ENCODE measurements at places on chromosomes 3 and 15.

DNA sequence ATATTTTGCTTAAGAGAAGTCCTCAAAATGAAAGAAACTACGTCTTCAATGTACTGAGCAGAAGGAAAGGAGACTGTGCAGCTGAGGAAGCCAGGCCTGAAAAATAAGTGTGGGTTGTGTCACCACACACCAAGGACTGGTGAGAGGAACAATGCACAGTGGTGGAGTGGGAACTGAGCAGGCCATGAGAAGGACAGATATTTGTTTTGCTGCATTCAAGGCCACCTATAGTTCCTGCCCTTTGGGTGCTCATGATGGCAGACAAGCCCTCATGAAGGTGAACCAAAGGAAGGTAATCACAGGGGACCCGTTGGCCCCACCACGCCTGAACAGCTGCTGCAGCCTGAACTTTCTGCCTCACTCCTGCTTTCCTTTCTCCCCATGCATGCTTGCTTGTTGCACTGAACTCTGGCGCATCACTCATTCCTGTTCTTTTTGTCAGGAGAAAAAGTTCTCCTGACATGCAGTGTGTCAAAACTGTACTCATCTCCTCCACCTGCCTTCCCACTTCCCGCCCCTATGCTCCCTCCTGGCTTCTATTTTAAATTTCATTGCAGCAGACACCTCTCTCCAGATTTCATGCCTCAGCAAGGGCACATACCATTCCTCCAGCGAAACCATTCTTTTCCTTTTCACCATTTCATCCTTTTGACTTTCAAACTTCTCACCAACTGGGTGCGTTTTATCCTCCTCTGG lies 2.2 kb upstream of the RNF7 start:
- DNase-seq = no peak

DNA sequence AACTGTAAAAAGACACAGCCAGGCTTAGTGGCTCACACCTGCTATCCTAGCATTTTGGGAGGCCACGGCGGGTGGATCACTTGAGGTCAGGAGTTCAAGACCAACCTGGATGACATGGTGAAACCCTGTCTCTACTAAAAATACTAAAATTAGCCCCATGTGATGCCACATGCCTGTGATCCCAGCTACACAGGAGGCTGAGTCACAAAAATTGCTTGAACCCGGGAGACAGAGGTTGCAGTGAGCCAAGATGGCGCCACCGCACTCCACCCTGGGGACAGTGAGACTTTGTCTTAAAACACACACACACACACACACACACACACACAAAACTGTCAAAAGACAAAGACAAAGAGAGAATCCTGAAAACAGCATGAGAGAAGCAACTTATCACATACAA lies 18.0 kb downstream of the SPCS1 start:
- DNase-seq = no peak

GRCh38 chr3:158882445-158882844 lies 80.6 kb downstream of the MFSD1 start:
- DNase-seq = no peak

DNA sequence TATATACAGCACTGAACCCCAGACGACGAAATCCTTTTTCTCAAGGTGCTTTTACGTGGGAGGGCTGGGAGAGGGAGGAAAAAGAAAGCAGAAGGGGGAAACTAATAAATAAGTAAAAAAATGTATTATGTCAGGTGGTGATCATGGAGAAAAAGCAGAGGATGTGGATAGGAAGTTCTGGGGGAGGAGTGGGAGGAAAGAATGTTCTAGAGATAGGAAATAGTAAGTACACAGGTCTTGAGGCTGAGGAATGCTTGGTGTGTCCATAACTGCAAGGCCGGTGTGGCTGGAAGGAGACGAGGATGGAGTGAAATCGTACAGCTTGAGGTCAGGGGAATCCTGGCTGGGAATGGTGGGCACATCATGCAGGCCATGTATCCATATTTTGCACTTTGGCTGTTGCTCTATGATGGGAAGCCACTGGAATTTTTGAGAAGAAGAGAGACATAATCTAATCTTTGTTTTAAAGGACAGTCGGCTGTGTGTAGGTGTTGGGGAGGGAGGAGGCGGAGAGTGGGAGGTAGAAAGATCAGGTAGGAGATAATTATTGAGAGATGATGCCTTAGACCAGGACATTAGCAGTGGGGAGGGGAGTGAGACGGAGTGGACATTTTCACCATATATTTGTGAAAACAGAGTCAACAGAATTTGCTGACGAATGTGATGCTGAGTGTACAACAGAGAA lies 1.8 kb upstream of the UBE2E2 start:
- DNase-seq = no peak

DNA sequence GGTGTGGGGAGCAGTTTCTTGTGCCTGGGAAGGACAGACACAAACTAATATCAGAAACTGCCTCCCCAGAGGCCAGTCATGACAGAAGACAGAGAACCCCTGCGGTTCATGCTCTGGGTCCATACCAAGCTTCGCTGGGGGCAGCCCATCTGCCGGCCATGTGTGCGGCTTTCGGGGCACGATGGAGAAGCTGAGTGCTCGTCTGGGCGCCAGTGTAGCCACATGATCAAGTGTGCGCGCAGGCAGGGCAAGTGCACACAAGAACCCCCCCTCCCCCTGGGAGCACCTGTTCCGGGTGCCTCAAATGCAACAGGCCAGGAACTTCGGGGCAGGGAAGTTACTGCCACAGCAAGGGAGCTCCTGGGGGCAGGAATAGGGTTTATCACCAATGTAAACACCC lies 1.8 kb downstream of the ADAMTS17 start:
- no peak for DNase-seq

DNA sequence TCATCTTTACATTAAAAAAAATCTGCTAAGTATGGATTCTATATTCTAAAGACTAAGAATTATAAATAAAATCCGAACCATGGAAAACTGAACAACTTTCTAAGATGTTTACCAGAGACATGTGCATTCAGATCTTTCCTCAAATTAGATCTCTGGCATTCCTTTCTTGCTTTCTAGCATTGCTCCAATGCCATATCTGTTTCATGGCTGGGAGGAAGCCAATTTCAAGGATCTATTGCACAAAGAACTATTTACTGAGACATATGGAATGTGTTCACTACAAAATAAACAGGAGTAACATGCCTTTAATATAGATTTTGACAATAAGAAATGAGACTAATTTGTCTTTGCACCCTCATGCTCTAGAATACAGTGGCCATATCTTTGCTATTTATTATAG lies 45.1 kb upstream of the NANOGP8 start:
- no peak for DNase-seq

- no peak for DNase-seq
These were observed 2.4 kb downstream of the IGF2BP2 start for GRCh38 chr3:185822221-185823000.

DNA sequence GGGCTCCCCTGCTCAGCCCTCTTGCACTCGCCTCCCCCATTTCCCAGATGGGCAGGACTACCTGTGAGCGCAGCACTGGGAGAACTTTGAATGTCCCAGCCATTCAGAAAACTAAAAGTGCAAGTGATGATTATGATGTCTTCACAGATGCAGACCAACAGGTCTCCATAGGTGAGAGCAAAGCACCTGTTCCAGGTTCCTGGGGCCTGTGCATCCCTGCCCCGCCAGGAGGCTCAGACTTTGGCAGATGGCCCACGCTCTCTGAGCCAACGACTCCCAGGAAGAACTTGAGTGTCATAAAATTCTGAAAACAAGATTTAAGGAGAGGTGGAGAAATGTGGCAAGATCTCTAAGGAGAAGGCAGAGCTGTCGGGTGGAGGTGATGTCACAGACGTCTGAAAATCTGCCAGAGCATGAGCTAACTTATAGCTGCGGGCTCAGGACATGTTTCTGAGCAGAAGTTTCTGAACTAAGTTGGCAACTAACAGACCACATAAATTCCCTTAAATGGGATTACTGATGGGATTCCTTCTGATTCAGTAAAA lies 110.8 kb upstream of the IGF1R start:
- no peak for DNase-seq

DNA sequence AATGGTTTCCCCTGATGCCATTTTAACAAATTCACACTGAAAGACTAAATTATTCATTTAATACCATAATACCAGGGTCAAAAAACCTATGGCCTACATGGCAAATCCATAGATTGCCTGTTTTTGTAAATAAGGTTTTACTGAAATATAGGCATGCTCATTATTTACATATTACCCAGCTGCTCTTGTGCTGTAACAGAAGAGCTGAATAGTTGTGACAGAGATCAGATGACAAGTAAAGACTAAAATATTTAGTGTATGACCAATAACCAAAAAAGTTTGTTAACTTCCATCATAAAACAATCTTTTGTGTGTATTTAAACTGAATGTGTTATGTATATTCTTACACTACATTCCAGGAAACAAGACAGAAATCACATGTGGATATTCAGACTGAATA lies 60.2 kb downstream of the DENND4A start:
- no peak for DNase-seq

DNA sequence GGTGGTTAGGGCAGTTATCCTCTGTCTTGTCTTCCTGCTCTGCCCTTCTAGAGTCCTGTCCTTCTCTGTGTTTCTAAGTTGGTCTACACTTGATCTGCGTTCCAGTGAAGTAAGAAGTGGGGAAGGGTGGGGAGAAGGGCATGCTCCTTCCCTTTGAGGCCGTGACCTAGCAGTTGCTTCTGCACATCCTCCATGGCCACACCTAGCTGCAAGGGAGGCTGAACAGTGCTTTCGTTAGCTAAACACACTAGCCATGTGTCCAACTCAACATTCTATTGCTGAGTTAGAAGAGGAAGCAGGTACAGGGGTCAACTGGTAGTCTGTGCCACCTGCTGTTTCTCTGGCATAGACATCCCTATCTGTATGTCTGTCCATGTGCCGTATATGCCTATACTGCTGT lies 94.5 kb downstream of the LARS2 start:
- no peak for DNase-seq

DNA sequence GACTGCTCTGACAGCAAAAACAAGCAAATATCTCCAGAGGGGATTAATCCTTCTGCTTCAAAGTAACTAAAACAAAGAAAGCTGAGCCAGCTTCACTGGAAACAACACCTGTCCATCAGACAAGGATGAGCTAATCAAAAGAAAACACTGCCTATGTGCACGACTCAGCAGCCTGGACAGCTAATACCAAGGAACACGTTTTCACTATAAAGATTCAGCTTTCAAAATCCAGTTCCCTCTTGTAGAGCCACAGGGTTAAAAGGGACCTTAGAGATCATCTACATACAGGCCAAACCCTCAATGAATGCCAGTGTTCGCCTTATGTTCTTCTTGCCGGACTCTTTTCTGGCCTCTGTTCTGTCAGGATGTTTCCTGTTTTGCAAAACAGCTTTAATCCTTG lies 6.9 kb downstream of the TUSC7 start:
- DNase-seq = no peak

- DNase-seq = no peak
These were observed 14.4 kb upstream of the C3orf80 start for GRCh38 chr3:160210799-160211221.

DNA sequence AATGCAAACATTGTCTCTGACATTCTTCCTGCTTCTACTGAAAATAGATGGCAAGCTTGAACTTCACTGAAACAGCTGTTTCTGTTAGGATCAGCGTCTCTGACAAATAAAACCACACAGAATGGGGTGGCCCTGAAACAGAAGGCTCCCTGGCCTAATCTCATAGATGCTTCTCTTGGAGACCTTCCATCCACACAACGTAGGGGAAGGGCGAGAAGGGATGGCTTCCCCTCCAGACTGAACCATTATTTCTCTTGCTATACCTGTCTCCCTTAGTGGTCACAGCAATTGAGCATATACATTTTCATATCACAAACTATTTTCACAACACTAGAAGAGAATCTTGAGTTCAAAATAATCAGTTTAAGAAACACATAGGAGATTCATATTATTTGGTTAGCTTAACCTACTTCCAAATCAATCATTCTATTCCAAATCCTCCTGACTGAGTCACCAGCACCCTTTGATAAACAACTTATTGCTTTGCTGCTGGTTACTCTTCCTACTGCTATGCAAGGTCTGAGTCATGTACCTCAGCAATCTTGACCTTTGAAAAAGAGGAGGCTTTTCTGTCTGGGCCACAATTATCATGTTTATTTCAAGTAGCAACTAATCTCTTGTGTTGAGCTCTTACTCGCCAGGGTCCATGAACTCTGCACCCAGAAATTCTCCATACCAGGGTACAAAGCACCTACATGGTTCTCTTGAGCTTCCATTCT lies 45.5 kb downstream of the CBLB start:
- DNase-seq = no peak

DNA sequence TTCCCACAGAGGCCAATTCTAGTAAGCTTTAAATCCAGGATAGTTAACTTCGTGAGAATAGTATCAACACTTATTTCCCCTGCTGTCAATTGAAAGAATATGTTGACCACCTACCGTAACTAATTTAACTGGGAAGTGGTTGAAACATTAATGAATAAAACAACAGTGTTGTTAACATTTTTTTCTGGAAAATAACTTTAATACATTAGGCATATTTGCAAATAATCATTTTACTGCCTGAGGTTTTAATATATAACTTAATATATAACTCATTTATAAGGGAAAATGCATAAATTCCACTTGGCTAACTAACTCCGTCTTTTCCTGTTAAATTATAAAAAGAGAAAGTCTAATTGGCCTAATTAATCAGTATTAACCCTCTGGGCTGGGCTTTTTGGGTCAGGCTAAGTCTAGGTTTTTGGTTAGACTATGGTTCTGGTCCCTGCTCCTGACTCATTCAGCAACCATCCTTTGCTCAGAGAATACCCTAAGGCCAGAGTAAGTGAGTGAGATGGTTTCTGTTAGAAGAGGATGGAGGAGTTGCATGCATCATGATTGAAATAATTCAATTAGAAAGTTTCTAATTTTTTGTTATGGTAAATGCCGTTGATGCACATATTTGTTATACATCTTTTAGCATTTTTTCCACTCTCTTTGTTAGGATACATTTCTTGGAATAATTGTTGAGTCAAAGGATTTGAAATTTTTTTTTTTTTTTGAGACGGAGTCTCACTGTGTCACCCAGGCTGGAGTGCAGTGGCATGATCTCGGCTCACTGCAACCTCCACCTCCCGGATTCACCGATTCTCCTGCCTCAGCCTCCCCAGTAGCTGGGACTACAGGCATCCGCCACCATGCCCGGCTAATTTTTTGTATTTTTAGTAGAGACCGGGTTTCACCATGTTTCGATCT lies 10.8 kb upstream of the SKIL start:
- DNase-seq = no peak

DNA sequence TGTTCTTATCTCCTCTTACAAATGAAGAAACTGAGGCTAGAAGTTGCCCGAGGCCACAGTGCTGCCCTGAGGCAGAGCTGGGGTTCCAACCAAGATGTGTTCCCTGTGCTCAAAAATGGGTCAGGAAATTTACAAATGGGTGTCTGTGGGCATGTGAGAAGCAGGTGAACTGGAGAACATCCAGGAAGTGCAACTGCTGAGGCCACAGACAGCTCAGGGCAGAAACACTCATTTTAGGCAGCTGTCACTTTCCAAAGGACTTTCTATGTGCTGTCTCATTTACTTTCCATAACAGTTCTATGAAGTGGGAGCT lies 47.2 kb upstream of the ATP2B2 start:
- no peak for DNase-seq

Data from effector CD8-positive, alpha-beta T cell (primary cell).